ENCODE measurements at places on chromosomes 5 and 9.

DNA sequence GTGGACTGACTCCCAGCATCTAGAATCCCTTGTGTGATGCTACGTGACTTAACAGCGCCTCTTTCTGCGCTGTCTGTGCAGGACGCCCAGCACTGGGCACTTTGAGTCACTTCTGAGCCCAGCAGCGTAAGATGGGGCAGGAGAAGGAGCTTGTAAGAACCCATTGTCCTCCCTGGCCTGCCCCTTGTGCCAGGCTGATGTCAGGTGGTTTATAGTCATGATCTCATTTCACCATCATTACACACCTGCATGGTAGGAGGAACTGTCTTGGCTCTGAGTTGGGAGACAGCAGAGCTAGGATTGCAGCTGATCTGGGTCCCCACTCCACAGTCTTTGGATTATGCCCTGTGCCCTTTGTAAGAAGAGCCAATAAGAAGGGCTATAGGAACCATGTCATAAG is 12.2 kb downstream of the ERGIC1 start:
- DNase-seq = no peak

DNA sequence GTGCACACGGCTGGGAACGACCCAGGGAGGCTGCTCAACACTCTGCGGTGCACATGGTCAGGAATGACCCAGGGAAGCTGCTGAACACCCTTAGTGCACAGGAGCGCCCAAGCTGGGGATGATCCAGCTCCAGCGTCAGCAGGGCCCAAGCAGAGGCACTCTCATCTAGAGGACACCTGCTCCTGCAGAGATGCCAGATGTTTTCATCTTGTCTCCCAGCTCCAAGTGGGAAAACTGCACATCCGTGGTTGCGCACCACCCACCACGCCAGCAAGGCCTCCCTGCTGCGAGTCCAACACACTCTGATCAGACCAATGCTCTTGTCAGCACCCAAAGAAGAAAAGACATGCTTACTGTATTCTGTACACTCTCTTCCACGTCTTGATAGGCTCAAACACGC is 34.1 kb downstream of the UBE2QL1 start:
- no peak for DNase-seq

DNA sequence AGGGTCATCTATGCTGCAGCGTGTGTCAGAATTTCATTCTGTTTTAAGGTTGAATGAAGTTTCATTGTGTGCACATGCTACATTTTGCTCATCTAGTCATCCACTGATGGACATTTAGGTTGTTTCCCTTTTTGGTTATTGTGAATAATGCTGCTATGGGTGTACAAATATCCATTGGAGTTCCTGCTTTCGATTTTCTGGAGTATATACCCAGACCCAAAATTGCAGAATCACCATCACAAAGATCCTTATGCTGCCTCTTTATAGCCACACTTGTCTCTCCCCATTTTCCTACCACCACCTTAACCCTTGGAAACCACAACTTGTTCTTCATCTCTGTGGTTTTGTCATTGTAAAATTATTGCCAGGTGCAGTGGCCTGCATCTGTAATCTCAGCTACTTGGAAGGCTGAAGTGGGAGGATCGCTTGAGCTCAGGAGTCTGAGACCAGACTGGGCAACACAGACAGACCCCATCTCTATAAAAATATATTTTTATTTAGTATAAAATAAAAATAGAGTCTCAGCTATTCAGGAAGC is 166.2 kb downstream of the HSD17B3 start:
- DNase-seq = no peak

GRCh38 chr9:557601-558201 is 283.8 kb upstream of the DMRT1 start:
- DNase-seq = no peak

- DNase-seq = no peak
These were observed 77.7 kb downstream of the TMEM174 start for GRCh38 chr5:73250645-73251044.

- DNase-seq = peak; percentile 87
These were observed 12.4 kb upstream of the CYFIP2 start for GRCh38 chr5:157253547-157253946.

- DNase-seq = no peak
These were observed 253.5 kb upstream of the GRIN3A start for GRCh38 chr9:101991926-101992325.
